ENCODE measurements at places on chromosomes 11 and 22.

GRCh38 chr11:35330931-35331330 is 88.4 kb downstream of the SLC1A2 start:
- no peak for DNase-seq

GRCh38 chr11:133403900-133404299 is 128.4 kb downstream of the OPCML start:
- DNase-seq: no peak

GRCh38 chr22:27581236-27581635 is 220.3 kb downstream of the MN1 start:
- DNase-seq: no peak

DNA sequence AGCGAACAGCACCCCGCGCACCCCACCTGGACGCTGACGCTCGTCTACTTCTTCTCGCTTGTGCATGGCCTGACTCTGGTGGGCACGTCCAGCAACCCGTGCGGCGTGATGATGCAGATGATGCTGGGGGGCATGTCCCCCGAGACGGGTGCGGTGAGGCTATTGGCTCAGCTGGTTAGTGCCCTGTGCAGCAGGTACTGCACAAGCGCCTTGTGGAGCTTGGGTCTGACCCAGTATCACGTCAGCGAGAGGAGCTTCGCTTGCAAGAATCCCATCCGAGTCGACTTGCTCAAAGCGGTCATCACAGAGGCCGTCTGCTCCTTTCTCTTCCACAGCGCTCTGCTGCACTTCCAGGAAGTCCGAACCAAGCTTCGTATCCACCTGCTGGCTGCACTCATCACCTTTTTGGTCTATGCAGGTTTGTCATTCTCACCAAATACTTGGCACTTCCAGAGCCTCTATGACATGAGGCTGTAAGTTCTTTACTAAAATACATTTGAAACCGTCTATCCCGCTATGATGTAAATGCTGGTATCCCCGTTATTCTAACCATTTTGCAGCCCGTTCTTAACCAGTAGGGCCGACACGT is 535 bp downstream of the AQP11 start:
- DNase-seq: no peak

DNA sequence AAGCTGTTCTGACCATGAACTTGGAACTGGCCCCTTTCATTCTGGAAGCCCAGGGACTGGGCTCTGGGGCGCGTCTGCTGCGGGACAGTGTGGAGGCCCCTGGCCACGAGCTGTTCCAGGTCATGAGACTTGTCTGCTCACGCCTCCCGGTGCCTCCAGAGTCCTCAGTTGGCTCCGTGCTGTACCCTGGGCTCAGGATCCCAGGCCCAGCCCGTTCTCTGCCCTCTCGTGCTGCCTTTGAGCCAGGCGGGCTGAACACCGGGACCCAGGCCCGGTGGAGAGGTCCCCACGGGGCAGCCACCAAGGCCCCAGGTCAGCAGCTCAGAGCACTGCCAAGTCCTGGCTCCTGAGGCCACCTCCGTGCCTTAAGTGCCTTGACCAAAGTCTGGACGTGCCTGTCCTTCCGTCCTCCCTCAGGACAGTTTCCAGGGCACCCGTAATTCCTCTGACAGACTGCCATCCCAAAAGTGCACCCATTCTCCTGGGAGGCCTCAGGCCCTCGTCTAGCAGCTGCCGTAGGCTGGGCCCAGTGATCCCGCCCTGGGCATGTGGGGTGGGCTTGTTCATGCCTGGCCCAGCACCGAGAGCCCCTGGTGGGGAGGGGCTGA is 36.3 kb upstream of the PPARA start:
- DNase-seq: no peak
